Fibroblast of gingiva (primary cell): ENCODE measurements at places on chromosomes 5 and 9.
A peak's percentile ranks its signal among the peaks of the same experiment; 100 is the strongest.

DNA sequence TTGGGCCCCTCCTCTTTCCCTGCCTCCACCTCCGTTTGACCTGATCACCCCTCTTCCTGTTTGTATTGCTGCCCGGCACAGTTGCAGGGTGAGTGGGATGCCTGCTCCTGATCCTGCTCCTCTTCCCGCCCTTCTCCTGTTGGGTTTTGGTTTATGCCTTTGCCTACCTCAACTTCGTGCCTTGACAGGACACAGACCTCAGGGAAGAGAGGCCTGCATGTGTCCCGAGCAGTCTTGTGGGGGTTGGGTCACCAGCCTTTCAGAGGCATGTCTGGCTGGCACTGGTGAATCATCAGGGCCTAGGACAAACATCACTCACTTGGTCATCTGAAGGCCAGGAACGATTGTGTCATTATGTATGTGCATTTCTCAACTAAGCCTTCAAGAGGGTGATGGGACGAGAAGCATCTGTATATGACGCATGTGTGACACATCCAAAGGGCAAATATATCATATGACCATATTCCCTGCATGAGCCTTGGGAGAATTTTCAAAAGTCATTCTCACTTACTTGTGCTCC lies 56.9 kb downstream of the NPR3 start:
- DNase-seq: peak; percentile 100

DNA sequence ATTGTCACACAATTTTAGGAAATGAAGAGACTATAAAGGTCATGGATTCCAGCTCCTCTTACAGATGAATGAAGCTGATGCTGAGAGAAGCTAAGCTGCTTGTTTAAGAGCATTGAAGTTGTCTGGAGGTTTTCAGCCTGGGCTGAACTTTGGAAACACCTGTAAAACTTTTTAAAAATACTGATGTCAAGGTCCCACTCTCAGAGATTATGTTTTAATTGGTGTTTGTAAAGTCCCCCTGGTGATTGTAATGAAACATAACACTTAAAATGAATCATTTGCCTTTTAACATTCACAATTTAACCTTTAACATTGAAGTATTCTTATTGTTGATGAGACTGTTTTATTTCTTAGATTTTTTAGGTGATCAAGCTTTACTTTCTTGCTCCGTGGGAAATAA lies 16.4 kb downstream of the RAD23B start:
- no peak for DNase-seq

GRCh38 chr5:32023816-32024215 lies 150.3 kb downstream of the GOLPH3 start:
- no peak for DNase-seq

- DNase-seq: peak; percentile 19
These were observed 173.3 kb downstream of the COL23A1 start for GRCh38 chr5:178416919-178417318.

- no peak for DNase-seq
These were observed 18.6 kb upstream of the KDM4C start for GRCh38 chr9:6739218-6739617.

DNA sequence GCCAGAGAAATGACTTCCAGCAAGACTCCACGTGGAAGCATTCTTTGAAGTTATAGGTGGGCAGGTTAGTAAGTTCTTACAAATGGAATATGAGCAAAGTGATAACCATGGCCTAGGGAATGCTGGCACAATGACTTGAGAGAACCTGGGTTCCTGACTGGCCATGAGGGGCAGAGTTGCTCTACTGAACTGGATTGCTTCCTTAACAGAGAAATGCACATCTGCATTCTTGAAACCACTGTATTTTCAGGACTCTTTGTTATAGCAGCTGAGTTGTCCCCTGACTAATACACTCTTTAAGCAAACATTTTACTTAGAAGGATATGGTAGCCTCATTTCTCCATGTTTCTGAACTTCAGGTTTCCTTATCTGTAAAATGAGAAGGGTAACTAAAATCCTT lies 108.3 kb upstream of the GNA14 start:
- no peak for DNase-seq

DNA sequence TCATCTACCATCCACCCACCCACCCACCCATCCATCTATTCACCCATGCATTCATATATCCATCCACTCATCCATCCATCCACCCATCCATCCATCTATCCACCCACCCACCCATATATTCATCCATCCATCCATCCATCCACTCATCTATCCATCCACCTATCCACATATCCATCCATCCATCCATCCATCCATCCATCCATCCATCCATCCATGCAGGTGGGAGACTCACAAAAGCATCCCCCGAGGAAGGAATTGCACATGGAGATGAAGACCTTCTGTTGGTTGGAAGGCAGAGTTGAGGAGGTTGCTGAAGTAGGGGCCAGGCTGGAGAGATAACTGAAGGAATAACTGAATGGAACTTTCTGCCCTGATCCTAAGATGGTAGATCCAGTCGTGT lies 126.9 kb downstream of the RGS3 start:
- no peak for DNase-seq
